ENCODE measurements at places on chromosomes 11 and 22.
A peak's percentile ranks its signal among the peaks of the same experiment; 100 is the strongest.

DNA sequence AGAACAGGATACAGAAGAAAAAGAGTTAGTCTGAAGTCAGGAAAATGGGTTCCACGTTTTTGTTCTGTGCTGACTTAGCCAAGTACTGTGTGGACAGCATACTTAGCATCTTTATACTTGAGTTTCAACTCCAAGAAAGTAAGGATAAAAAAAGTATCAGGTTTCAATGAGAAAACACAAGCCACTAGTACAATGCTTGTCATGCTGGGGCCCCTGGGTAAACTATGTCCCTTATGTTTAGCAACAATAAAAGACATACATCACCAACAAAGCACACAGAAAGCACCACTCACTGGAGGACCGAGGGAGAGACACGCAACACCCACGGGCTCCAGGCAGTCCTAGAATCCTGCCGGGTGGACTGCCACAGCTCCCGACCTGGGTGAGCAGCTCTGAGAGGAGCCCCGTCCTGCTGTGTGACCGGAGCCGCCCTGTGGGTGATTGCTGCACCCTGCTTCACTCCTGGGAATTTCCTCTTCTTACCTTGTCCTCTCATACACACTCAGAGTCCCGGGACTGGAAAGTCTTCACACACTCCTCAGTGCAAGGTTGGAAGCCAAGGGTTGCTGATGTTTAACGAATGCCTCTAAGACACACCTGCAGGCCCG is 890.5 kb downstream of the BRD1 start:
- DNase-seq = no peak

DNA sequence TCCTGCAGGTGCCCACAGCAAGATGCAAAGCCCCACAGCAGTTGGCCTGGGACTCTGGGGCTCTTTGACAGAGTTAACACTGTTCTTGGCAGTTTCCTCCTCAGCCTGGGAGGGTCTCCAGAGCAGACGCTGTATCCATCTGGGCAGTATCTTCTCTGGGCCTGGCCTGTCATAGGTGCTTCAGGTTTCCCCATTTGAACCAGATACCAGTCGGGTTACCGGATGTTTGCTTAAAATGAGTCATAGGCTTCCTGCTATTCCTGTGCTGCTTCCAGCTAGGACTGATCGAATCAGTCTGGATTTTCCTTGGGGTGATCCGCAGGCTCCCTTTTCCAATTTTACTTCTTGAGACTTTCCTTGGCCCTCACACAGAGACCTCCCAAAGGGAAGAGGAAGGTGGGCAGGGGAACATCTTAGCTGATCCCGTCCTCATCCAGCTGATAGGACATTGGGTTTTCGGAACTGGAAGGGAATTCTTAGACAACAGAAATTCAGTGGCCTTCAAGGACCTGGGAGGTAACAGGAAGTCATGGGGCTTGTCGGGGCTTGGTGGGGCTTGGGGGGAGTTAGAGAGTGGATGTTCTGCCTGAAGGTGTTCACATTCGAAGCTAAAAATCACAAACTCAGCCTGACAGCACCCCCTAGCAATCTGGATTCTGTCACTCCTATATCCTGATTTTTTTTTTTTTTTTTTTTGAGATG is 2.4 kb upstream of the RANGAP1 start:
- DNase-seq = peak; percentile 67

DNA sequence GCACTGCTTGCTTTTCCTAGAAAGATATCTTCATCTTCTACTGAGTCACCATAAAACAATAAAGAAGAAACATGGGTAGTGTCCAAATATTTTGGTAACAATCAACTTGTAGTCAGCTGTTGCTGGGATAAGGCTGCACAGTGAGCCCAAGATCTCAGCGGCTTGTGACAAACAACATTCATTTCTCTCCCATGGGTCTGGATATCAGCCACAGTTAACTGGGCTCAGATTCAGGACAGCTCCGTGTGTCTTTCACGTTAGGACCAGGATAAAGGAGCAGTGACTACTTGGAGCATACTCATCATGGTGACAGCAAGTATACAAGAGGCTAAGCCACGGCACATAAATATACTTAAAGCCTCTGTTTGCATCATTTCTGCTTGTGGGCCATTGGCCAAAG is 27.9 kb upstream of the GRK3 start:
- DNase-seq = no peak

GRCh38 chr11:134559602-134559962 is 147.5 kb upstream of the B3GAT1 start:
- no peak for DNase-seq

DNA sequence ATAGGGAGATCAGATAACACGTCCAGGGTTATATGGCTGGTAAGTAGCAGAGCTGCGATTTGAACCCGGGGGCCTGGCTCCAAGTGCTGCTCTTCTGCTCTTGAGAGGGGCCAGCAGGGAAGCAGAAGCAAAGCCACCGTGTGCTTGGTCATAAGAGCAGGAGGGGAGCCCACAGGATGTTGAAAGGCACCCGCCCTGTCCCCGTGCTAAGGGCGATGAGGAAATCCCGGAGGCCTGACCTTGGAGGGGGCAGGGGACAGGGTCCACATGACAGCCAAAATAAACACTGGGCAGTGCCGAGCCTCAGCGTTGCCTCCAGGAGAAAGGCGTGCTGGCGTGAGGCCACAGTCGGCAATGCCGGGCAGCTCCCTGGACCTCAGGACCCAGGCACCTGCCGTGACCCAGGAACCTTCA is 28.8 kb downstream of the TOM1 start:
- no peak for DNase-seq

GRCh38 chr11:131681920-131682319 is 311.5 kb downstream of the NTM start:
- no peak for DNase-seq

GRCh38 chr22:36739185-36739584 is 35.6 kb upstream of the CACNG2 start:
- DNase-seq = no peak

- no peak for DNase-seq
These were observed 27.6 kb upstream of the BMAL1 start for GRCh38 chr11:13249992-13250391.

GRCh38 chr11:122115524-122116379 is at the start of gene BLID:
Gene BLID, minus strand, starts transcription at chr11:122116215. Its CDS starts 293 bp downstream, at chr11:122115922.
- DNase-seq = no peak
